ENCODE measurements at places on chromosomes 7 and 10.
A peak's percentile ranks its signal among the peaks of the same experiment; 100 is the strongest.

- DNase-seq = no peak
Measured at GRCh38 chr10:97887399-97887798, 37.8 kb downstream of the GOLGA7B start.

DNA sequence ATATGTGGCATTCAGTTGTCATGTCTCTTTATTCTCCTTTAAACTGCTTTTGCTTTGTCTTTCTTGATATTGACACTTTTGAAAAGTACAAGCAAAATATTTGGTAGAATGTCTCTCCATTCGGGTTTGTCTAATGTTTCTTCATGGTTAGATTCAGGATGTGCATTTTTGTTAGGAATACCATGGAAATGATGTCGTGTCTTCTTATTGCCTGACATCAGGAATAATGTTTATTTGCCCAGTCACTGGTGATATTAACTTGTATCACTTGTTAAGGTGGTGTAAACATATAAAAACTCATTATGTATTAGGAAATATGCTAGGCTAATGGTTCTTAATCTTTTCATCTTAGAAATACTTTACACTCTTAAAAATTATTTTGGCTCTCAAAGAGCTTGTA is 43.4 kb downstream of the CDK1 start:
- no peak for DNase-seq

- DNase-seq = peak; percentile 36
Measured at GRCh38 chr10:32332299-32332750, 14.6 kb downstream of the EPC1 start.

GRCh38 chr10:14860791-14861190 is 17.9 kb upstream of the SUV39H2 start:
- DNase-seq = no peak

GRCh38 chr10:5481121-5481520 is 18.2 kb downstream of the CALML5 start:
- no peak for DNase-seq

DNA sequence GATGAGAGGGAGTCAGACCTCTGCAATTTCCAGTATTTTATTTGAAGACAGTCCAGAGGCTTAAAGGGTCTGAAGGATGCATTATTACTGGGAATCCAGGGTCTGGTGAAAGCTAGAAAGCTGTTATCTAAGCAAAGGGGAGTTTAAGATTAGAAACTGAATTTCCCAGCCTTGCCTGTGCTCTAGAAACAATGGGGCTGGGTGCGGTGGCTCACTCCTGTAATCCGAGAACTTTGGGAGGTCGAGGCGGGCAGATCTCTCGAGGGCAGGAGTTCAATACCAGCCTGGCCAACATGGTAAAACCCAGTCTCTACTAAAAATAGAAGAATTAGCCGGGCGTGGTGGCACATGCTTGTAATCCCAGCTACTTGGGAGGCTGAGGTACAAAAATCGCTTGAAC is 71.5 kb upstream of the ANLN start:
- no peak for DNase-seq

GRCh38 chr10:29728541-29729049 is 93.8 kb upstream of the SVIL start:
- DNase-seq = no peak

DNA sequence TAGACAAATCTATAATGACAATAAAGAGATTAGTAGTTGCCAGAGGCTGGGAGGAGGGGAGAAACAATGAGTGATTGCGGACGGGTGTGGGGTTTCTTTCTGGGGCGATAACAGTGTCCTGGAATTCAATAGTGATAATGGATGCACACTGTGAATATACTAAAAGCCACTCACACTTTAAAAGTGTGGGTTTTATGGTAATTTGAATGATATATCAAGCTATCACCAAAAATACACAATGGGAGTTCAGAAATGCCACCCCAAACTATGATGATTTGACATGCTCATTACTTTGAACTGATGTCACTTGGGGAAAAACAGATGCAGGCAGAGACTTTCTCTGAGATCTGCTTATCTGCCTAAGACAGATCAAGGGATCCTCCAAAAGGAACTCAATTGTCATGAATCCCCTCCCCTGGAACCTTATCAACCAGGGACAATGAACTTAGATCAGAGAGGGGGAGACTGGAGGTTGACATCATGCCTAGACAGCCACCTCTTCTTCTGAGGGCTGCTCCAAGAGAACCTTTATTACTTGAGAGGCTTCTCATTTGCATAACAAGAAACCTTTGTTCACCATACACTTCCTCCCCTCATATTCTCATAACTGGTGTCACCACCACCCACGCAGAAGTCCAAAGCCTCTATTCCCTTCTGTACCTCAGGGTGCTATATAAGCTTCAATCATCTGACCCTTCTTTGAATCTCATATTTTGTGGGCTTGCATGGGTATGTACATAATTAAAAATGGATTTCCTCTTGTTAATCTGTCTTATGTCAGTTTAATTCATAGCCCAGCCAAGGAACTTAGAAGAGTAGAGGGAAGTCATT is 14.8 kb upstream of the ZC3HAV1 start:
- no peak for DNase-seq

GRCh38 chr7:128041203-128041602 is 10.0 kb upstream of the LRRC4 start:
- DNase-seq = no peak

DNA sequence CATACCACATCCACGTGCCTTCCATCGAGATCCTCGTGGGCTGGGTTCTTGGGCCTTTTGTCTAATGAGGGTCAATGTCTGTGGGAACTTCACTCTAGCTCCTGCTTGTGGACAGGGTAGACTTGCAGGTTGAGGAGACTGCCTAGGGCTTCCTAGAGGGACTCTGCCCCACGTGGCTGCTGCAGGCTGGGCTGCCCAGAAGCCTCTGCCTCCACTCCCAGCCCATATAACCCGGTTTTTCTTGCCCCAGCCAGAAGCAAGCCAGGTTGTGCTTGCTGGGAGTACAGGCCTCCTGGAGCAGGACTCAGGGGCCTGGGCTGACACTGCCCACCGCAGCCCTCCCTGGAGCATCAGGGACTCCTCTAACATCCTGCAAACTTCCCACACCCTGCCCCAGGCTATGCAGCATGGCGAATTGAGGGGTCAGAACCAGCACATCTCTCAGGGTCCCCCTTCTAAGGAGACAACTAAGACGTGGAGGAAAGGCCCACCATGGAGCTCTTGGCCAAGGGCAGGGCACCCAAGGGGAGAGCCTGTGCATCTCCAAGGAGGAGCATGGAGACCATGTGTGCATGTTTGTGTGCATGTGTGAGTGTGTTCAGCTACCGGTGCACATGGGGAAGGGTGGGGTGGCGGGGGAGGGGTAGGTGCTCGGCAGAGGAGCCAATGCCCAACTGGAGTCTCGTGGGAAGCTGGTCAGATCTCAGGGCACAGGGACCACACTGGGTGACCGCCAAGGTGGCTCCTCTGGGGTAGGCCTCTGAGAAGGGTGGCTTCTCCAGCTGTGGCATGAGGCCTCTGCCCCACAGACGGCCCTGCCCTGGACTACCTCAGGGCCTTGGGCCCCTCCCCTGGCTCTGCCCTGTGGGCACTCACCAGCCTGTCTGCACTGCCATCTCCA is 62.6 kb downstream of the RASGEF1A start:
- DNase-seq = no peak

GRCh38 chr7:37369906-37370305 is 78.8 kb downstream of the ELMO1 start:
- DNase-seq = no peak

GRCh38 chr7:40329601-40330153 is 194.9 kb downstream of the SUGCT start:
- DNase-seq = no peak

DNA sequence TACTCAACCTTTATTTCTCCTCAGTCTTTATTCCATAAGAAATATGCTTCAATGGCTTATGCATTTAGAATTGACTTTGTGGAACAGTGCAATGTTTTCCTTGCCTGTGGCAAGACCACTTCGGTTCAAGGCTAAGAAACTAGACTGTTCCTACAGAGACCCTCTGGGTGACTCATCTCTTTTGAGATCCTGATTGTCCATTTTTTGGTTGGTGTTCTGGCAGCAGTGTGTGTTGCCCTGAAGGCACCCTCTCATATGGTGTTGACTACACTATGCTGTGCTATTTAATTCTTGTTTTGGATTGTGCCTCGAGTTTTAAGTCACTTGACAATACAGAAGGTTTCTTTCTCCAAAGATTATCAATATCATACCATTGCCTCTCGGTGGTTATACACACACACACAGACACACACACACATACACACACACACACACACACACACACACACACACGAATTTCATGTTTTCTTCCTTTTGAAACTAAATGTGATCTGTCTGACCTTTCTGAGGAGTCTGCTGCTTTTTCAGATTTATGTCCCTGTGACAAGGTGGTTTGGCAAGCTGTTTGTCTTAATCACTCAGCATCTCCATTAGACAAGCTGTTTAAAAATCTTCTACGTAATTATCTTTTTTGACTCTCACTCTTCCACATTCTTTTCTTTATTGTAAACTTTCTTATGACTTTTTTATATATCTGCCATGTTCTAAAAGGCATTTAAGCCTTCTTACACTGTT is 187.2 kb downstream of the VTI1A start:
- DNase-seq = no peak

- DNase-seq = no peak
Measured at GRCh38 chr10:86366033-86366901, at the start of gene GRID1. TSS of gene GRID1 (minus strand) at chr10:86366795.

DNA sequence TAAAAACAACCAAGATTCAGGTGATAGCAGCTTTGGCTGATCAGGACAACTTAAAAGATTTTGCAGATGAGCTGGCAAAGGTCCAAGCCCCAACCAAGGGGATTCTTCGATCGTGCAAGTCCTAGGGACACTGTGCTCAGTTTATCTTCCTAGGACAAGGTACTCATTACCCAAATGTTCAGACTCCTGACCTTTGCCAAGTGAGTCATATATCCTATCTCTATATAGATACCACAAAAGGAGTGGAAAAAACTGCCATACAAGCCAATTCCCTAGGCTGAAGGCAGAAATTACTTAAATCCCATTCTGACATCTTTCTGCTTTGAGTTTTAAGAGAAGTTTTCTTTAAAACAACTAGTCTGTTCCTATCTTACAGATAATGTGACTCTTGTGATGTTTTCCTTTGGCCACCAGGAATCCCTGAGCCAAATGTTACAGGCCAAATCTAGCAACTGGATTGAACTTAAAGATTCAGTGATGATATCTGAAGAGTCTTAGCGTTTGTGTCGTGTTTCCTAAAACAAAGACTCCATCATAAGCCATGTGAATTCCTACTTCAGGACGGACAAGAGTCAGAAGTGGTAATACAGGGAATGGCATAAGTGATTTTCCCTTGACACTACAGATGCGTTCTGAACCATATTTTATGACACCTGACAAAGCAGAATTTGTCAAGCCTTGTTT is 142.6 kb upstream of the ASAH2 start:
- no peak for DNase-seq

DNA sequence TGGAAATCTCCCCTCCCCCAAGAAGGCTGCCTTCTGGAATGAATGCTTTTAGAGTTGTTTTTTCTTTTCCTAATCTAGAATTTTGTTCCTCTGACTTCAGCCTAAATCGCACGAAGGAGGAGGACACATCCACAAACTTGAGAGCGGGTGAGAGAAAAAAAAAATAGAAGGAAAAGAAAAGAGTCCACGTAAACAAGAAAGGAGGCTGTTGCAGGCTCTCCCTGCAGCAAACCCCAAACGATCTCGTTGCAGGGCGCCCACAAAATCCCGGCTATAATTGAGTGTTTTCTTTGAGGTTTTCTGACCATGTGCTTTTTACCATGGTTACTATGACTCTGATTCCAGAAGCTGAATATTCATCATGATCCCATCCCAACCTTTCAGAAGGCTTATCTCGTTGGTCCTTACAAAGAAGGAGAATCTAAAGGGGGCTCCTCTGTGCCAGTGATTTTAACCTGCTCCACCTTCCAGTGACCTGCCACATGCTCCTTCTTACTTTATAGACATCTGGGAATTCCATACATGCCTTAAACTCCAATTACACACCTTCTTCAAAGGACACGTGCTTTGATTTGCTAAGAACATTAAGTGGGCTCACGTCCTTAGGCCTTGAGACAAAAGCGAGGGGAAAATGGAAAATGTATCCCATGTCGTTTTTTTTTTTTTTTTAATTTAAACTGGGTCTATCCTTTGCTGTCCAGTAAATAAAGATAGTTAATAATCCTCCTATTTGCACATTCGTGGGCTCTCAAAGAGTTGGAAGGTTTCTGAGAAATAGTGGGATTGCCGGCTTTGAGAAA is 5.8 kb downstream of the TWIST1 start:
- DNase-seq = no peak

DNA sequence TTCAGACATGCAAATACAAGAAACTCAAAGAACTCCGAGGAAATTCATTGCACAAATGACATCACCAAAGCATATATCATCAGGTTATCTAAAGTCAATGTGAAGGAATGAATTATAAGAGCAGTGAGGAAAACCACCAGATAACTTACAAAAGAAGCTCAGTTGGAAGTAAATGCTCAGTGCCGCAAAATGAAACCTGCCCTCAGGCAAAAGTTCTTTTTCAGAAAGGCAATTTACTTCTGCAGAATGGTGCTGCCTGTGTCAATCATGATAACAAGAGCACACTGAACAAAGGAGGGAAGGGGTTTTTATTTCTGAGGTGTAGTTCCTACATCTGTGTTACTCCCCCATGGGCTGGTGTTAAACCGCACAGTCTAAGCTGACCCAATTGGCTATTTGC is 550.6 kb upstream of the SEMA3D start:
- no peak for DNase-seq

- DNase-seq = peak; percentile 24
Measured at GRCh38 chr10:43816351-43817321, 168.0 kb upstream of the ZNF32 start.

DNA sequence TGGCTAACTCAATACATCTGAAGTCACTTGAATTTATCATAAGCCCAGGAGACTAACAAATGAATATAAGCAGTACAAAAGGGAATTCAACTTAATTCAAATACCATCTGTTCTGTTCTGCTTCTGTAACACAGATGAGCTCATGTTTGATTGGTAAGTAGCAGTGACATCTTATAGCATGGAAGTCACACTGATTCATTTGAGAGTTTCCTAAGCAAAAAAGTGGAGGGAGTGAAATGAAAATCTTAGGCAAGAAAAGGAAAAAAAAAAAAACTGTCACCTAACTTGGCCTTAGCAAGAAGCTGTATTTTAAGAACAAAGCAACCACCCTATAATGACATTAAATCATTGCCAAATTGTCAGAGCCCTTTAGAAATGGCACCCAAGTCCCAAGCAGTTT is 49.5 kb downstream of the SMURF1 start:
- no peak for DNase-seq

DNA sequence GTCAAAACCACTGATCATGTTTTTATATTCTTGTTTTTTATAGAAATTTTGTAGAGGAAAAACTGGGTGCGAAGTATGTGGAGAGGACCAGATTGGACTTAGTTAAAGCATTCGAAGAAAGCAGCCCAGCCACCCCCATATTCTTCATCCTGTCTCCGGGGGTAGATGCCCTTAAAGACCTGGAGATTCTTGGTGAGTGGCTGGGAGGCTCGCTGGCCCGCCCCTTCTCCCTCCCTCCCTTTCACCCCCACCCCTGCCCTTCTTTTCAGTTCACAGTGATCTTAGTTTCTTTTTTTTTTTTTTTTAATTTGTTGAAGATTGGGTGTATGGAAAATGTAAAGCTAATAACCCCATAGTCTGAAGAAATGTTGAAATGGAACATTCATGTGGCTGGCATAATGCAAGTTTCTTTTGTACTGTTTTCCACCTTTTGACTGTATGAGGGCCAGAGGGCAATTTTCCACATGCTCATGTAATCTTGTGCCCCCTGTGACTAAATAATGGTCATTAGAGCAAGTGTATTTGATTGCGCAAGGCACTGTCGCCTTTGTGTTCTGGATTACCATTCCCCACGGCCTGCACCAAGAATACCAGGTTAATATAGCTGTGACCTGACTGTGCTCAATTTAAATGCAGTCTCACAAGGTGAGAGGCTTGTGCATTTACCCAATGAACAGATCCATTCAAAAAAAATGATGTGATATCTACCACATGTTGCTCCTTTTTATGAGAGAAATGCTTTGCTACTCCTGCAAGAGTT is 77.7 kb downstream of the CDCA7L start:
- no peak for DNase-seq

Data from stimulated activated CD4-positive, alpha-beta T cell treated with anti-CD3 and anti-CD28 coated beads, Interleukin-1b, Interleukin-23, amount 100 ng/mL, for 1 hour (primary cell).